ENCODE measurements at places on chromosomes 7 and 10.

- peak; percentile 85 for DNase-seq
Measured at GRCh38 chr7:41911792-41912191, 208.9 kb upstream of the INHBA start.

GRCh38 chr10:36531621-36532020, 593.8 kb upstream of the ANKRD30A start:
- peak; percentile 14 for DNase-seq

DNA sequence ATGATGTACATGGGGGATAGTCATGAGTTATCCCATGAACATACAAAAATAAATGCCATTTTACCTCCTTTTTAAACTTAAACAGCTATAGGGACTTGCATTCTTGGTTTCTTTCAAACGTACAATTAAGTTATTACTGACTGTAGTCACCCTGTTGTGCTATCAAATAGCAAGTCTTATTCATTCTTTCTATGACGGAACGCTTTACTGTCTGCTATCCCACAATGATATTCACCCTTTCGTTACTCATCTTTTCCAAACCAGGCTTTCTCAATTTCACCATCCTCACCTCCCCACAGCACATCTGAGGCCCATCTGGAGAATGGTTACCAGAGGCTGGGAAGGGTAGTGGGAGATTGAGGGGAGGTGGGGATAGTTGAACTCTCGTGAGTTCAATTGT, 218.8 kb downstream of the PHF14 start:
- peak; percentile 76 for DNase-seq

DNA sequence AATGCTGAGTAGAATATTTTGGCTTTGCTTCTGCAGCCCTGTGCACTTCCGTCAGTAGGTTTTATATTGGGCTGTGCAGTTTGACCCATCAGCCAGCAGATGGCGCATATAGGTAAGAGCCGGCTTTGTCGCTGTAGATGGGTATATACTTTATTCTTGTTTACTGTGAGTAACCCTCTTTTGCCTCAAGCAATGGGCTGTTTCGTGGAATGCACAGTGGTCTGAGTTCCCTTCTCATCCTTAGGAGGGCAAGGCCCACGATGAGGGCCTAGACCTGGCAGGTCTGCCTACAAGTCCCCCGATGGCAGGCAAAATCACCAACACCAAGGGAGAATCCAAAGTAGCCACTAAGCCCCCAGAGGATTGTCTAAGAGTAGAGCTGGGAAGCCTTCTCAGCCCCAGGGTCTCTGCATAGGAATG, 1002.9 kb upstream of the KCND2 start:
- peak; percentile 48 for DNase-seq

DNA sequence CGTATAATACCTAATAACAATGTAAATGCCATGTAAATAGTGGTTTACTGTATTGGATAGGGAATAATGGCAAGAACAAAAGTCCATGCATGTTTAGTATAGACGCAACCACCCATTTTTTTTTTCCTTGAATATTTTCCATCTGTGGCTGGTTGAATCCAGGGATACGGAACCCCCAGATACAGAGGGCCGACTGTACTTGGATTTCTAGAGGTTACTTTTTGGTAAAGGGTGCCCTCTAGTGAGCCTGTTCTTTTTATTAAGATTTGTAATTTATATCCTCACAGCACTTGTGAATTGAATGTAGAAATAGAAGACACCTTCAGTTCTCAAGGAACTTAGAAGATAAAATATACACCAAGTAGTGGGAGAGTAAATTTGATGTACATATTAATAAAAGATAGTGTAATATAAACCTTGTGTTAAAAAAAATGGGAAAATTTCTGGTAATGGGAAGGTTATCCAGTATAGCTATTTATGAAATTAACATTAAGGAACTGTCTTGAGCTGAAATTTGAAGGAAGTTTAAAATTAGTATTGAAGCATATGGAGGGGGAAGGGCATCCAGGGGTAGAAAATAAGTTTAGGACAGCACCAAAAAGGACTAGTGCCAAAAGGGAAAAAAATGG, 32.0 kb downstream of the EXOC6 start:
- DNase-seq = peak; percentile 45

- DNase-seq = no peak
Measured at GRCh38 chr10:6320320-6321010, 117.7 kb downstream of the PFKFB3 start.

GRCh38 chr10:14585287-14586193, 189.2 kb downstream of the FAM107B start:
- no peak for DNase-seq

DNA sequence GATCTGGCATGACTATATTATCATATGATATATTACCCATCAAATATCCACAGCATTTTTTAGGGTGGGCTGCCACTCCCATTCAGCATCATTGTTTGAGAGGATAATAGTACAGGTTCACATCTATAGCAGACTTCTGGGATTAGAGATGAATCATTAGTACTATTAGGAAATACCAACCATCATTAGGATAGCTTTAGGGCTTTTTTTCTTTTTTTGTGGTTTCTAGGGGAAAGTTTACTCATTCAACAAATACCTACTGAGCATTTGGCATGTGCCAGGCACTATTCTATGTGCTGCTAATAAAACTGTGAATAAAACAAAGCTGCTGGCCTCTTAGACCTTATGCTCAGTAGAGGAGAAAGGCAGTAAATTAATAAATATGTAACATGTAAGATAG, 40.6 kb downstream of the NHLRC2 start:
- DNase-seq = peak; percentile 74

GRCh38 chr7:46752881-46753366, 829.0 kb downstream of the TNS3 start:
- peak; percentile 95 for DNase-seq

DNA sequence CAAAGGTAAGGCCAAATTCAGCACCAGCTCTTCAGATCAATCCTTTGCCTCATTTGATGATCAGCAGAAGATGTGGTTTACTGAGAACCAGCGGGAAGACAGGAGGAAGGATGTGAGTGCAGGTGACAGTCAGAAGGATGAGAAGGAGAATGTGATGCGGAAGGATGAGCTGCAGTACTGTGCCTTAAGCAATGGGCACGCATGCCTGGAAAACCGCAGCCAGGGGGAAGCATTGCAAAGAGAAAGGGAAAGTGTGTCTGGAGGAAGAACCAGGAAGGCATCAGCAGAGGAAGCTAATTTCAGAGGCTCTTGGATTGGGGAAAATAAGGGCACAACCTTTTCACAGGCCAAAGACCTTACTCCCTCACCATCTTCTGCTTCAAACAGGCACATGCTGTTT, 25.7 kb downstream of the C10orf71 start:
- DNase-seq = no peak

DNA sequence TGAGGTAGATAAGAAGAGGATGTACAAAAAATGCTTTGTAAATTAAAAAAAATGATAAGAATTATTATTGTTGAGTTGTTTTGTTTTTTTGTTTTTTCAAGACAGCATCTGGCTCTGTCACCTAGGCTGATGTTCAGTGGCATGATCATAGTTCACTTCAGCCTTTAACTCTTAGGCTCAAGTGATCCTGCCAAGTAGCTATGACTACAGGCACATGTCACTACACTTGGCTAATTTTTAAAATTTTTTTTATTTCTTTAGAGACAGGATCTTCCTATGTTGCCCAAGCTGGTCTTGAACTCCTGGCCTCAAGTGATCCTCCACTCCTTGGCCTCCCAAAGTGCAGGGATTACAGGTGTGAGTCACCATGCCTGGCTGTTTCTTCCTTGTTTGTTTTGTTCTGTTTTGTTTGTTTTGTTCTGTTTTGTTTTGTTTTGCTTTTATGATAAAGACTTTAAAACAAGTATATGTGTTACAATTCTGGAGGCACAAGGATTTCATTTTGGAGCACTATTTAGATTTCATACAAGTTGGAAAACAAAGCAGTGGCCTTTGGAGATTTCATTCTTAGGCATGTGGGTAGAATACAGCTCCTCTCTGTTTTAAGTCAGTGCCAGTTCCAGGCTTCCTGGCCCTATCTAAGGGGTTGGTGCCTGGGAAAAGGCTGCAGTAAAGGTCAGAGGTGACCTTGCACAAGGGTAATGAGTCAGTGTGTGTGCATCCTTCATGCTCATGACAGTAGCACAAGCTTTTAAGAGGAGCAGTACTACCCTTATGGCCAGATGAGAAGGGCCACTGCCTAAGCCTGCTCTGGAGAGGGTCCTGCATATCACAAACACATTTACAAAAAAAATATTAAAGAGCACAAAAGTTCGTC, 17.9 kb downstream of the FGFBP3 start:
- peak; percentile 31 for DNase-seq

DNA sequence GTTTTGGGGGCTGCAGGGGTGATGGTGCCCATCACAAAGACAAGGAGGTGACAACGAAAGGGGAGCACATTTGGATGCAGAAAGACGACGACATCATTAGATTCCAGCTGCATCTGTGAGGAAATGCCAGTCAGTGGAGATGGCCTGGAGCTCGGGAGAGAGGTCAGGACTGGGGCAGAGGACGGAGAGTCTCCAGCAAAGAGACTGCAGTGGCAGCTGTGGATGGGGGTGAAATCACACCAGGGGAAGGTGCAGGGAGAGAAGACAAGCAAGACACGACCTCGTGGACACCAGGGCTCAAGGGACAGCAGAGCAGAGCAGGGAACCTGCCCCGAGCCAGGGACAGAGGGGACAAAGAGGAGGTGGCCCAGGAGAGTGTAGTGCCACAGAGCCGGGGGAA, 203.4 kb downstream of the PRPF18 start:
- DNase-seq = no peak

DNA sequence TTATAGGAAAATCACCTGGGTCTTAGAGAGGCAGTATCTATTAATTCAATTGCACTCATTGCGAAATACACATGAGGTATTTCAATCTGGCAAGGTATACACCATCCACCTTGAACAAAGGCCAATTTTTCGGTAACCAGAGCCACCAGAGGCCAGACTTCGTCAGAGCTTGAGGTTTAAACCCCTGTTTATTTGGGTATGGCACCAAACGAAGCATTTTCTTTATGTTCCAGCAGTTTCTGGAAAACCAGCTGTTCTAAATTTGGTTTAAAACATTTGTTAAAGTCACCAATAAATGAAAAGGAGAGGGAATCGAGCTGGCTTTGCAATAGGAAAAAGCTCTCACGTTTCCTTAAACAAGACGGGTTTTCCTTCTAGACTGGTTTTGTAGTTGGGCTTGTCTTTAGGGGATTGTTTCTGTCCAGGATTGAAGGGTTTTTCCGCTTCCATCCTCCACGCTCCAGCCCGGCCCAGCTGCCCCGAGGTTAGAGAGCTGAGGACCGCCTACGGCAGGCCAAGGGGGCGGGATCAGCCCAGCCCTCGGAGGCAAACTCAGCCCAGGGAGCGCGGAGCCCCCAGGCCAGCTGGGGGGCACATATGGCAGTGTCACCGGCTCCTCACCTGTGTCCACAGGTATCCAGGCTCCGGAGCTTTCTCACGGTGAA, 539.4 kb upstream of the MGMT start:
- DNase-seq = no peak

All from AG10803 (cell line).